ENCODE measurements at places on chromosomes 2 and 18. TPM values are rescaled to one million over a fixed set of nuclear protein-coding genes. Genes with fewer than 3 reads are reported as not detected.

- no peak overlapping the region for H3K27ac ChIP-seq
- no peaks in the 10 kb centered on the region for H3K4me1 ChIP-seq
- H3K4me3 ChIP-seq: no peak overlapping the region
- H3K27me3 ChIP-seq: no peaks in the 10 kb centered on the region
- no peaks in the 10 kb centered on the region for H3K36me3 ChIP-seq
Observed at GRCh38 chr2:72274380-72274797, 126.7 kb upstream of the CYP26B1 start.

FKBP7 gene
- 0.59 TPM for total RNA-seq

DNA sequence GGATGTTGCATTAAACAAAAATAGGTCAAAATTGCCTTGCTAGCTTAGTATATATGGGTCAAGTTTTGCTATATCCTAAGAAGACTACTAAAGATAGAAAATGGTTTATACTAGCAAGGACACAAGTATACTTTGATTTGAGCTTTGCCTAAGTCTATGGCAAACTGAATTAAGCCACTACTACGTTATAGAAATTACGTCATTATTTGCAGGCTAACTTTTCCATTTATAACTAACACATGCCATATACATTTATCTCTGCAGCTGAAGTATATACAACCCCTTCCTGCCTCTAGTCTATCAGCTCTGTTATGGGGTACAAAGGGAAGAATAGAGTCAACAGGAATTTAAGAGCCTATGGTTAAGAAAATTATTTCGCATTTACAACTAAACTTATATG, 16.2 kb downstream of the YWHAQ start:
- H3K27me3 ChIP-seq: no peaks in the 10 kb centered on the region
- H3K27ac ChIP-seq: no peak overlapping the region
- H3K4me1 ChIP-seq: peaks cover 34% of the 10 kb centered on the region
- no peak overlapping the region for H3K4me3 ChIP-seq
- H3K36me3 ChIP-seq: peaks cover 11% of the 10 kb centered on the region

DNA sequence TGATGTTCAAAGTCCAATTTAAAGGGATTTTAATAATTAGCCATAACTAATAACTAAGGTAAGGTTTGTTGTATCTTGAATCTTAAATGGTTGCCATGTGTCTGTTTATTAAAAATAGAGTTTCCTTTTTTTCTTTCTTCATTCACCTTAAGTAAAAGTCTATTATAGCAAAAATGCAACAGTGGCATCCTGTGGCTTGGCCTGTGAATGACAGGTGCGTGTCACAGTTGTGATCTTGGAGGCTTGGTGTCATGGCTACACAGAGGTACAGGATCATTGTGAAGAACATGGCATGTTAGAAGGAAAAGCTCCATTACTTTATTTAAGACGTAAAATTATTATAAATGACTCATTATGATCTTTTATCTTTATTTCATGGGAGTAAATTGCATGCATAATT, 246.1 kb downstream of the BCL2 start:
- no peak for DNase-seq
- peaks cover 7% of the 10 kb centered on the region for H3K4me1 ChIP-seq
- H3K27me3 ChIP-seq: peaks cover 17% of the 10 kb centered on the region
- no peak overlapping the region for H3K4me3 ChIP-seq

- H3K27ac ChIP-seq: no peak overlapping the region
- no peaks in the 10 kb centered on the region for H3K27me3 ChIP-seq
- no peaks in the 10 kb centered on the region for H3K4me1 ChIP-seq
- DNase-seq: no peak
- no peak overlapping the region for H3K4me3 ChIP-seq
Observed at GRCh38 chr2:149954981-149955600, 367.5 kb upstream of the MMADHC start.

GRCh38 chr2:238063414-238064189, 2.8 kb downstream of the SCLY start:
- no peak overlapping the region for H3K27ac ChIP-seq
- peaks cover 28% of the 10 kb centered on the region for H3K4me1 ChIP-seq
- peaks cover 30% of the 10 kb centered on the region for H3K36me3 ChIP-seq
- DNase-seq: no peak
- H3K4me3 ChIP-seq: no peak overlapping the region

SERPINB4 gene
- not detected for total RNA-seq

DNA sequence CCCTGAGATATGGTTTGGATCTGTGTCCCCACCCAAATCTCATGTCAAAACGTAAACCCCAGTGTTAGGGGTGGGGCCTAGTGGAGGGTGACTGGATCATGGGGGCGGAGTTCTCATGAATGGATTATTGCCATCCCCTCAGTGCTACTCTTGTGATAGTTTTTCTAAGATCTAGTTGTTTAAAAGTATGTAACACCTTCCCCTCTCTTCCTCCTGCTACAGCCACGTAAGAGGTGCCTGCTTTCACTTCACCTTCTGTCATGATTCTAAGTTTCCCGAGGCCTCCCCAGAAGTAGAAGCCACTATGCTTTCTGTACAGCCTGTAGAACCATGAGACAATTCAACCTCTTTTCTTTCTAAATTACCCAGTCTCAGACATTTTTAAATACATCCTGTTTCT, 16.9 kb downstream of the PUM2 start:
- H3K27ac ChIP-seq: no peak overlapping the region
- H3K4me3 ChIP-seq: peak overlapping the region; percentile 26
- H3K4me1 ChIP-seq: peaks cover 49% of the 10 kb centered on the region
- peaks cover 28% of the 10 kb centered on the region for H3K36me3 ChIP-seq

CTDP1 gene
- total RNA-seq: 59.7 TPM

RFX8 gene
- total RNA-seq: 5.5 TPM

DNA sequence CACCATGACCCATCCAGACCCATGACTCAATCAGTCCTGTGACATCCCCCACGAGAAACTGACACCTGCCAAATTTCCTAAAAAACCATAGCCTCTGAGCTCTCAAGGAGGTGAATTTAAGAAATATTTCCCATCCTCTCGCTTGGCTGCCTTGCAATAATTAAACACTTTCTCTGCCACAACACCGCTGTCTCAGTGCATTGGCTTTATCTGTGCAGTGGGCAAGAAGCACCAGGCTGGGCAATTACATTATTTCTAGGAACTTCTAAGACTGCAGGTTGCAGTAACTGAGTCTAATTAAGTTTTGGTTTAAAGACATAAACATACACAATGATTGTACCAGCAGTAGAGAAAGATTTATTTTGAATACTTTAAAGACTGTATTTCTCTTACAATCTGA, 22.0 kb upstream of the RTTN start:
- no peak overlapping the region for H3K27ac ChIP-seq
- no peaks in the 10 kb centered on the region for H3K36me3 ChIP-seq
- no peak for DNase-seq
- H3K4me3 ChIP-seq: no peak overlapping the region
- peaks cover 6% of the 10 kb centered on the region for H3K27me3 ChIP-seq

DNA sequence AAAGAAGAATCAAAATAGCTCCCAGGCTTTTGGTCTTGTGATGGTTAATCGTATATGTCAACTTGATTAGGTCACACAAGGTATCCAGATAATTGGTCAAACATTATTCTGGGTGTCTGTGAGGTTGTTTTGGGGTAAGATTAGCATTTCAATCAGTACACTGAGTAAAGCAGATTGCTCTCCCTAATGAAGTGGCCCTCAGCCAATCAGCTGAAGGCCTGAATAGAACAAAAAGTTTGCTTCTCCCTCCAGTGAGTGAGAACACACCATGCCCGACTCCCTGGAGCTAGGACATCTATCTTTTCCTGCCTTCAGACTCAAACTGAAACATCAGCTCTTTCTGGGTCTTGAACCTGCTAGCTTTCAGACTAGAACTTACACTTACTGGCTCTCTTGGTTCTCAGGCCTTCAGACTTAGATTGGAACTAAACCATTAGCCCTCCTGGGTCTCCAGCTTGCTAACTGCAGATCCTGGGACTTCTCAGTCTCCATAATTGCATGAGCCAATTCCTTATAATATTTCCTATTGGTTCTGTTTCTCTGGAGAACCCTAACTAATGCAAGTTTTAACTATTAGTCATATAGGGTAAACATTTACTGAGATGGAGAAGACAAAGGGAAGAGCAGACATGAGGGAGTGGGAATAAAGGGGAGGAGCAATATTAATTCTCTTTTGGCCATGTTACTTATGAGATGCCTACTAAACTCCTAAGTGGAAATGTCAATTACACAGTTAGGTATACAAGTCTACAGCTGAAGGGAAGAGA, 25.5 kb downstream of the LNPK start:
- H3K27me3 ChIP-seq: no peaks in the 10 kb centered on the region
- no peak overlapping the region for H3K27ac ChIP-seq
- peaks cover 22% of the 10 kb centered on the region for H3K36me3 ChIP-seq
- H3K4me1 ChIP-seq: no peaks in the 10 kb centered on the region
- no peak overlapping the region for H3K4me3 ChIP-seq

GRCh38 chr18:61362511-61362910, 29.3 kb downstream of the CDH20 start:
- no peaks in the 10 kb centered on the region for H3K27me3 ChIP-seq
- DNase-seq: no peak
- H3K27ac ChIP-seq: no peak overlapping the region
- no peak overlapping the region for H3K4me3 ChIP-seq
- no peaks in the 10 kb centered on the region for H3K36me3 ChIP-seq

- H3K4me1 ChIP-seq: no peaks in the 10 kb centered on the region
- H3K4me3 ChIP-seq: no peak overlapping the region
- H3K27ac ChIP-seq: no peak overlapping the region
- no peaks in the 10 kb centered on the region for H3K36me3 ChIP-seq
Observed at GRCh38 chr2:58834404-58834803, 593.3 kb upstream of the FANCL start.

DNA sequence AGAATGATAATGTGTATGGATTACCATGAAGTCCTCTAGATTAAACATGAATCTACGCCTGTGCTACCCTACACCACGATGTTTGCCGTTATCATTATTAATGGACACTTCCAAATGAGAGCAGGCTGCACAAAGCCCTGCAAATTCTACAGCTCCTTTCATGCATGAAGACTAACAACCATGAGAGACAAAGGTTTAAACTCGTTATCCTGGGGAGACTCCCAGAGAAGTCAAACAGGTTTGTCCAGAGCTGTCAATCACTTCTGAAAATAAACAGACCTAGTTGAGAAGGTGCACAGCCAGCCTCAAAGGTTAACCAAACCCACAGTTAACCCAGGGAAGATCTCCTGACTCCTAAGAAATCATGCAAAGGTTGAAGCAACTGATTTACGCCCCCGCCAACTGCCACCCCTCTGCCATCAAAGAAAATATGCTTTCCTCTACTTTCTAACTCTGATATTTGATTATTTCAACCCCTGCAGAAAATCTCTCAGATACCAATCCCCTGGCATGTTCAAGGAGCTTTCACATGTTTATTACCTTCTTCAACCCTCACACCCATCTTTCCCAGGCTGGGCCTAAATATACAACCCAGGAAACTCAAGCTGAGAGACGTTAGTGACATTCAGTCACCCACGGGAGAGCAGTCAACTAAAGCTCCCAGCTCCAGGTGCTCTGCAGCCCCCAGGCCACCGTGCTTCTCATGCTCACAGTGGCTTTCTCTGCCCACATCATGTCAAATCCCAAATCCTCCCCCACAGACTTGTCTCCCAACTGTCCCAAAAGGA, 35.9 kb downstream of the MYO5B start:
- H3K27me3 ChIP-seq: no peaks in the 10 kb centered on the region
- no peak overlapping the region for H3K27ac ChIP-seq
- no peak overlapping the region for H3K4me3 ChIP-seq
- no peaks in the 10 kb centered on the region for H3K36me3 ChIP-seq

- no peaks in the 10 kb centered on the region for H3K36me3 ChIP-seq
- DNase-seq: no peak
- H3K27me3 ChIP-seq: peaks cover 5% of the 10 kb centered on the region
- H3K4me3 ChIP-seq: no peak overlapping the region
- no peak overlapping the region for H3K27ac ChIP-seq
Observed at GRCh38 chr2:200039724-200040650, 84.6 kb downstream of the MAIP1 start.

DNA sequence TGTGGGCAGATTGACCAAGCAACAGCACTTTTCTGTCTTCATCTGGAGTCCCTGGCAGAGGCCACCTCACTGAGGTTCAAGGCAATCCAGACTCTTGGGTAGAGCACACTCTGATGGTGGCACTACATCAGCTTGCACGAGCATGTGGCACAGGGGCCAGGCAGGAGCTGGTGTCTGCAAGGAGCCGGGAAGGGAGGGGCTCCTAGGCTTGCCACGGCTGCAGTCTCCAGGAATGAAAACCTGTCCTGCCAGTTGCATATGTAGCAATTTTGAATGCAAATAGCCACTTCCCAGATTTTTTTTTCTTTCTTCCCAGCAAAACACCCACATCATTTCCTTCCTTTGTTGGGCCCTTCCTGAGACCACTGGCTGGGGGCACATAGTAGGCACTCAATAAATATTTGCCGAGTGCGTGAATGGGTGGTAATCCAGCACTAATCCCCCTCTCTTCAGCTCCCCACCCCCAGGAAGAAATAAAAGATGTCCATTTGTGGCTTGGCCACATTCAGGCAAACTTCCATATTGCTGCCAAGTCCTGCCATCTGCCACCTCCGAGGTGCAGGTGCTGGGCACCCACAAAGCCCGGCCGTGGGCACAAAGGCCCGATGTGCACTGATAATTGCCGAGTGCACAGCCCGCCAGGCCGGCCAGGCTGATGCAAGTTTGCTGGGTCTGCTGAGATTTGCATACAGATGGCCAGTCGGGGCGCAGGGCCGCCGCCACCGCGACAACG, 72.4 kb downstream of the MYCN start:
- H3K36me3 ChIP-seq: no peaks in the 10 kb centered on the region
- peaks cover 5% of the 10 kb centered on the region for H3K27me3 ChIP-seq
- H3K4me1 ChIP-seq: no peaks in the 10 kb centered on the region
- no peak overlapping the region for H3K4me3 ChIP-seq
- no peak for DNase-seq

- H3K36me3 ChIP-seq: no peaks in the 10 kb centered on the region
- no peaks in the 10 kb centered on the region for H3K27me3 ChIP-seq
- peaks cover 15% of the 10 kb centered on the region for H3K4me1 ChIP-seq
- H3K27ac ChIP-seq: no peak overlapping the region
Observed at GRCh38 chr2:38907743-38908562, 18.3 kb downstream of the ARHGEF33 start.

GRCh38 chr2:6971502-6971901, 54.3 kb downstream of the RNF144A start:
- H3K27ac ChIP-seq: no peak overlapping the region
- H3K4me1 ChIP-seq: no peaks in the 10 kb centered on the region
- peaks cover 5% of the 10 kb centered on the region for H3K36me3 ChIP-seq
- no peaks in the 10 kb centered on the region for H3K27me3 ChIP-seq

- H3K4me3 ChIP-seq: no peak overlapping the region
- DNase-seq: no peak
- H3K4me1 ChIP-seq: no peaks in the 10 kb centered on the region
- no peaks in the 10 kb centered on the region for H3K36me3 ChIP-seq
- H3K27me3 ChIP-seq: no peaks in the 10 kb centered on the region
Observed at GRCh38 chr18:34661464-34662087, 48.5 kb upstream of the DTNA start.

DNA sequence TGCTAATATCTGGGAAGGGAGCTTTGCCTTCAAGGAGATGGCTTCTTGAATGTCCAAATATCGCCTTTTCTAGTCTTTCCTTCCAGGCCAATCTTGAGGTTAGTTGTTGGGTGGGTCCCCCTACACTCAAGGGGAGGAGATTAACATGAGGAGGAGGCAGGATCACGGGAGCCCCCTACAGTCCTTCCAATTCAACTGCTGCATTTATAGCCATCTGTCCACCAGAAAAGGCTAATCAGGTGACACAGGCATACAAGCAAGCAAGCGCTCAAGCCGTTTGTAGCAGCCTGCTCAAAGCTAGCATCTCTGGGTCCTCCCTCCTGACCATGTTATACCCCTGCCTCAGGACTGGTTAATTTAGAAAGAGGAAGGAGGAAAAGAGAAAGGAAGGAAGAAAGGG, 87.6 kb downstream of the MRPS9 start:
- H3K4me1 ChIP-seq: no peaks in the 10 kb centered on the region
- H3K36me3 ChIP-seq: no peaks in the 10 kb centered on the region
- H3K27ac ChIP-seq: no peak overlapping the region
- no peak overlapping the region for H3K4me3 ChIP-seq
- DNase-seq: no peak
- no peaks in the 10 kb centered on the region for H3K27me3 ChIP-seq

TTC21B gene
- total RNA-seq: 31.2 TPM
